ENCODE measurements at places on chromosomes 11 and 22. TPM values are rescaled to one million over a fixed set of nuclear protein-coding genes. Genes with fewer than 3 reads are reported as not detected.

The MUC2 gene
- total RNA-seq, result not detected

The SERPING1 gene
- total RNA-seq, result 56.3 TPM

The KCNJ11 gene
- under 0.01 TPM for total RNA-seq

The NCAM1 gene
- total RNA-seq, result 2.5 TPM

Measured in bronchus fibroblast of lung (primary cell).